ENCODE measurements at places on chromosomes 13 and 19.

DNA sequence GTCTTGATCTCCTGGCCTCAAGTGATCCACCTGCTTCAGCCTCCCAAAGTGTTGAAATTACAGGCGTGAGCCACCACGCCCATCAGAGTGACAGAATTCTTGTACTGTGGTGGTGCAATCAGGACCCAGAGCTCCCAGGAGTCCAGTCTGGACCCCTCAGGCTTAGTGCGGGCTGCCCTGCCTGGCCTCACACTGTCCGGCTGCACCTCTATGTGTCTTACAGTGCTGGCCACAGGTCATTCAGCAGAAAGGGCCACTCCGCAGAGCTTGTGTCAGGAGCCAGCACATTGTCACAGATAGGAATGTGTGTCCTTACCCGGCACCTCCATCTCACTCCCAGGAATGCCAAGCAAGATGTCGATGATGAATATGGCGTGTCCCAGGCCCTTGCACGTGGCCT, 49.2 kb downstream of the SMARCA4 start:
- DNase-seq, result no peak

DNA sequence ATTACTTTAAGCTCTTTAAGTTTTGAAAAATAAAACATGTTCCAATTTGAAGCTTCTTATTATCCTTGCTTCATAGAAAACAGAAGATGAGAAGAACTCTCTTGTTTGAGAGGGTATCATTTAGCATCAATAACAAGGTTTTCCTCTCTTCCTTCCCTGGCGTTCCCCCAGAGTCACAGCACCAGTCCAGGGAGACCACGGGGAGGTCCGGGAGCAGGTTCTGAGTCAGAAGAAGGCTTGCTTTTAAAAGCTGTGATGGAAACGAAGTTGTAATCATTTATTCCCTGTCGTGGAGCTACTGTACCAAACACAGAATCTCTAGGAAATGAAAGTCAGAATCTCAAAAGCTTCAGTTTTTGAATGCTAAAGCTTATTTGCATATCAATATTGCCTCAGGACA, 174.0 kb upstream of the LSM14A start:
- no peak for DNase-seq

DNA sequence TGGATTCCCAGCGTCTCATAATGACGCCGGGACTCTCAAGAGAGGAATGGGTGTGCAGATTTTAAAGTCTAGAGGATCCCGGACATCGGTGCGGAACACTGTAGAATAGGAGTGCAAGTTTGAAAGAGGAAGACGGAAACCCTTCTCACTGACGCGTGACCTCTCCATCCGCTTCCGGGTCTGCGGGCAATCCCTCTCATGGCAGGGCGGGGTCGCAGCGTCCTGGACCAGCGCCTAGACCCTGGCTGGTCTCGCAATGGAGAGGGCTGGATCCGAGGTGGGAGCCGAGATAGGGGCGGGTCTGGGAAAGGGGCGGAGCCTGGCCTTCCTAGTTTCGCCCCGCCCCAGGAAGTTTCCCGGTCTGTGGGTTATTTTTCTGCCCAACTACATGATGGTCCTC, 4.6 kb upstream of the ZNF845 start:
- peak; percentile 48 for DNase-seq

DNA sequence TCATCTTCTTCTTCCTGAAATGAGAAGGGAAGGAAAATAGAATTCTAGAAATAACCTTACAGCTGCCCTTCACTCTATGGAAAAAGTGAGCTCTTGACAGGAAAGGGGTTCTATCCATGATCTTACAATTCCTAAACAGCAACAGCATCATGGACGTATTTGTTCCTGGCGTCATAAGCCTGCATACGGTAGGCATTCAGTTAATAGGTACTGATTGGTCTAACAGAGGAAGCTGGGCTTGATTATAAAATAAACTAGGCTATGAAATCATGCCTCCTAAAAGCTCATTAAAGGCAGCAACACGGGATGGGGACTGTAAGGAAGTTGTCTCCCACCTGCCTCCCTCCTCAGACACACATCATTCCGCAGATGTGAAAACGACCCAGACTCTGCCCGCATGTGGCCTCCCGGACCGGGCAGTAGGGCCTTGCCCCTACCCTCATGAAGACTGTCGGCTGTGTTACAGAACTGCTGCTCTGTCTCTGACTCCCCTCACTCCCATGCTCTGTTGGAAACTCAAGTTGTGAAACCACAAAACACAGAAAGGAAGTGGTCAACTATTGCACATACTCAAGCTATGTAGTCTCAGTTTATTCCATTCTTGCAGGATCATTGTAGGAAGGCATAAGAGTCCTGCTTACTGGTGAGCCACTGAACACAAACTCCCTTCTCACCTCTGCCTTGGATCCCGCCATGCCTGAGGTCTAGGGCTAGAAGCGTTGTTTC, 129.8 kb downstream of the DLEU7 start:
- no peak for DNase-seq

DNA sequence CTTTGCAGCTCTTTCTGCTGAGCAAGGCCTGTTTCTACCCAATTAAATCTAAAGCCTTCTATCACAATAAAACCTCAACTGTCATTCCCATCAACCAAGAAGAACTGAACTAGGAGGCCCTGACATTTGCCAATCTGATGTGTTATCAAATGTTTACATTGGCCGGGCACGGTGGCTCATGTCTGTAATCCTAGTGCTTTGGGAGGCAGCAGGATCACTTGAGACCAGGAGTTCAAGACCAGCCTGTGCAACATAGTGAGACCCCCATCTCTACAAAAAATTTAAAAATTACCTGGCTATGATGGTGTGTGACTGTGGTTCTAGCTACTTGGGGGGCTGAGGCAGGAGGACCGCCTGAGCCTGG, 2.8 kb upstream of the FBXO17 start:
- no peak for DNase-seq

DNA sequence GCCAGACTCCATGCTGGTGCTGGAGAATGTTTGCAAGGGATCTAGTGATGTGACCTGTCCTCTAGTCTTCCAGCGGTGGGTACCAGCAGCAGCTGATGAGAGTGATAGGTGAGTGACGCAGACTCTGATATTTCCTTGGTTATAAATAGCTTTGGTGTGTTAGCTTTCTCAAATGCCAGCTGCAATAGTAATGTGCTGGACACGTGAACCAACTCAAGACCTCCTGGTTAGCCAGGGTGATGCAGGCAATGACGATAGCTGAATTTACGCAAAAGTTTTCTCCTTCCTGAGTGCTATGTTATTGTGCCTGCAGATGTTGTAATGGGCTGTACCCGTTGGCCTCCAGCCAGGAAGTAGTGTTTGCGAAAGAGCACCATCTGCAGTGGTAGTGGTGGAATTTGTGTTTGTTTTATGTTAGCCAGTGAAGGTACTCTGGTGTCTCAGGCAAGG, 129.5 kb downstream of the CYSLTR2 start:
- DNase-seq, result no peak

- DNase-seq, result no peak
These were observed 35.6 kb downstream of the C13orf46 start for GRCh38 chr13:113938246-113938645.

DNA sequence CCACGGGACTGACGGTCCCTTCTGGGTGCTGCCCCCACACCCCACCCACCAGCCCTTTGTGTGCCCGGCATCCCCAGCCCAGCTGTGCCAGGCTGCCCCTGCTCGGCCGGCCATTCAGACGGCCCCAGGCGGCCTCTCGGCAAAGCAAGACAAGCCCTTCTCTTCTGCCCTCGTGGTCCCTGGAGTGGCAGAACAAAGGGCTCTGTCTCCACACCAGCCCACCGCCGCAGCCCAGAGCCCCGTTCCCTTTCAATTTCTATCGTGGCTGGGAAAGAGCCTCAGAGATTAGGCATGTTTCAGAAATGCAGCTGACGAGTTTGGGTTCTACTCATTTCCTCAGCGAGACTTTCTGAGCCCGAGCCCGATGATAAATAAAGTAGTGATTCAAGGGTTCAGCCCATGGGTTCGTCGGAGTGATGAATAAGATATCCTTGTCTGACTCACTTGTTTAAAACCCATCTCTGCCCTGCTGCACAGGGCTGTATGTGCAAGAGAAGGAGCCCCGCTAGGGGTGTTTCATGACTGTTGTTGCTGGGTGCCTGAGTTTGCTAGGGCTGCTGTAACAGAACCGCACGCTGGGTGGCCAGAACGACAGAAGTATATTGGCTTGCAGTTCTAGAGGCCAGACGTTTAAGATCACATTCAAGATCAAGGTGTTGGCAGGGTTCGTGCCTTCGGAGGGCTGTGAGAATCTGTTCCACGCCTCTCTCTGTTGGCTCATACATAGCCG, 4.3 kb downstream of the MYO9B start:
- peak; percentile 80 for DNase-seq

DNA sequence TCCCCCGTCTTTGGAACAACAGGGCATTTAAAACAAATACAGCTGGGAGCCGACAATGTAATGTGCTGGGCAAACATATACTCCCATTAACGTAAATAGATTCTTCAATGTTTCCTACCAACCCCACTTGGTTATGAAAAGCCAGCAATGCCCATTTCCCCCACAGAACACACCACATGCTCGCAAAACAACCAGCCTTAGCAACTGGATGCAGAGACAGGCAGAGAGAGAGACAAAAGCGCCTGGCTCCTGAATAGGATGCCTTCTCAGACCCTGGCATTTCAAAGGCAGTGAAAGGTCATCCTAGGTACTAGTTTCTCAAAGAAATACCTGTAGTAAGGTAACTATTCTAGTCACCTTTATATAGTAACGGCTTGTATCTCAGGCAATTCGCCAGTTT, 462.9 kb downstream of the ITGBL1 start:
- DNase-seq, result no peak

- DNase-seq, result no peak
These were observed 492.0 kb downstream of the DCT start for GRCh38 chr13:93987458-93987857.

DNA sequence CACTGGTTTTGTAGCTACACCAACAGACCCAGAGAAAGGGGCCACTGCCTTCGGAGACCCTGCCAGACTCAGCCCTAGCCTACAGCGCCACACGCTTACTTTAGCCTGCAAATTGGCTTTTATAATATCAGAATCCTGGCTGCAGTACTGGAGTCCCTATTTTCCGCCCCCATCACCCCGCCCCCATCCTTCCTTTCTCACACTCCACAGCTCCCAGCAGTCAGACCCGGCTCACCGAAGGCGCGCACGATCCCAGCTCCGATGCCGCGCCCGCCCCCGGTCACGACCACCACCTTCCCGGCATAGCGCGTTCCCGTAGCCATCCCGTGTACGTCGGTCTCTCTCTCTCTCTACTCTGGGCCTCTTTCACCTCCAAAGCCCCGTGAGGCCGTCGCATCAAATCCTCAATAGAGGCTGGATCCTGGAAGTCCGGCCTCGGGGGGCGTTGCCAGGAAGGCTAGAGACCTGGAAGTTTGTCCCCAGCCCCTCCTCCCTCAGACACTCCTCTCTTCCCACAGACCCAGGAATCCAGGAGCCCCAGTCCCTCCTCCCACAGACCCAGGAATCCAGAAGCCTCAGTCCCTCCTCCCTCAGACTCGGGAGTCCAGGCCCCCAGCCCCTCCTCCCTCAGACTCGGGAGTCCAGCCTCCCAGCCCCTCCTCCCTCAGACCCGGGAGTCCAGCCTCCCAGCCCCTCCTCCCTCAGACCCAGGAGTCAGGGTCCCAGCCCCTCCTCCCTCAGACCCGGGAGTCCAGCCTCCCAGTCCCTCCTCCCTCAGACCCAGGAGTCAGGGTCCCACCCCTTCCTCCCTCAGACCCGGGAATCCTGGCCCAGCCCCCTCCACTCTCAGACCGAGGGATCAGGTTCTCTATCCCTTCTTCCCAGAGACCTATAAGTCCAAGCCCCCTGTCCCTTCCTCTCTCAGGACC, at the start of gene HSD17B14:
HSD17B14 (minus strand) TSS at position 403 of the 929 bp plus-strand sequence; CDS start at position 323, 80 bp downstream.
- no peak for DNase-seq

GRCh38 chr13:48038761-48039160, 1.2 kb downstream of the NUDT15 start:
- DNase-seq, result no peak

- DNase-seq, result no peak
These were observed 9.5 kb upstream of the TSPAN16 start for GRCh38 chr19:11286312-11286974.

Measured in activated T-cell treated with anti-CD3 and anti-CD28 coated beads, Interleukin-2, amount 50 U/mL, for 24 hours (primary cell).